ENCODE measurements at places on chromosomes 4 and X. TPM values are rescaled to one million over a fixed set of nuclear protein-coding genes. Genes with fewer than 3 reads are reported as not detected.

The KCNIP4 gene
- not detected for total RNA-seq

The COQ2 gene
- total RNA-seq: 20.3 TPM

The HELT gene
- not detected for total RNA-seq

DNA sequence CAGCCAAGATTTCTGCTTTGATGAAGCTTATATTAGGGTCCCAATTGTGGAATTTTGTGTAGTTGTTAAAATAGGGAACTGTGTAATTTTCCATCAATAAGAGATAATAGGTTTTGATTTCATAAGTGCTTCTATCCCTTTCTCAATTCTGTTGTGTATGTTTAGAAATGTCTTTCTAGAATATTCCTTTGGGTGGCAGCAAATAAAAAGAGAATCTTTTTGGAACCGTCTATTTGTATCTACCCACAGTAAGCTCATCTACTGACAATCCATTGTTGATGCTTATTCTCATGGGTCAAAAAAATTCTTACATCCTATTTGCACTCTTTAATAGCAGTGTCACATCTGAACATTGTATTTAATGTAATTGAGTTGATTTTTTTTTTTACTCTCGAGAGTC, 61.7 kb downstream of the TMA16 start:
- H3K36me3 ChIP-seq: no peaks in the 10 kb centered on the region
- H3K27me3 ChIP-seq: no peaks in the 10 kb centered on the region
- H3K4me3 ChIP-seq: no peak overlapping the region
- no peak overlapping the region for H3K27ac ChIP-seq
- DNase-seq: no peak

GRCh38 chr4:82889287-82889686, 1.7 kb downstream of the SEC31A start:
- peak overlapping the region; percentile 96 for H3K4me3 ChIP-seq
- H3K27ac ChIP-seq: no peak overlapping the region
- H3K4me1 ChIP-seq: peaks cover 50% of the 10 kb centered on the region
- H3K27me3 ChIP-seq: no peaks in the 10 kb centered on the region
- no peak for DNase-seq

DNA sequence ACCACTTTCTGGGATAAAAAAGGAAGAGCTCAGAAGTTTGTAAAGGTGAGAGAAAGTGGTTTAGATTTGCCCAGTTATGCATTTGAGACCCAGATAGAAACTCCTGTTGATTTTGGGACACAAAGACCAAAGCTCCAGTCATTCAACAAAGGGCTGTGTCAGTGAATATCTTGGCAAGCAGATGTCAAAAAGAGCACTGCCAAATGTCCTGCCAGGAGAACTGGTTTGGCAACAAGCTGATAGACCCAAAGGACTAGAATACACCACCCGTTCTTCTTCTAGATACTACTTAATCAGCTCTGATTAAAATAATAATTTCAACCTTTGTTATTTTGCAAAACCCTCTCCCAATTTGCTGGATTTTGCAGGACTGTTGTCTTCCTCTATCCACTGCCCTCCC, 121.4 kb downstream of the NHS start:
- H3K36me3 ChIP-seq: no peaks in the 10 kb centered on the region
- no peak overlapping the region for H3K4me3 ChIP-seq
- no peaks in the 10 kb centered on the region for H3K4me1 ChIP-seq
- H3K27me3 ChIP-seq: peaks cover 7% of the 10 kb centered on the region

GRCh38 chr4:186698525-186698924, 25.1 kb downstream of the FAT1 start:
- no peaks in the 10 kb centered on the region for H3K4me1 ChIP-seq
- no peak for DNase-seq
- H3K27ac ChIP-seq: no peak overlapping the region
- H3K36me3 ChIP-seq: no peaks in the 10 kb centered on the region
- H3K4me3 ChIP-seq: no peak overlapping the region

GRCh38 chr4:73653695-73654106, 33.5 kb upstream of the RASSF6 start:
- no peaks in the 10 kb centered on the region for H3K36me3 ChIP-seq
- no peak overlapping the region for H3K27ac ChIP-seq

- H3K27me3 ChIP-seq: no peaks in the 10 kb centered on the region
- no peak overlapping the region for H3K27ac ChIP-seq
- no peak overlapping the region for H3K4me3 ChIP-seq
- no peak for DNase-seq
Measured at GRCh38 chrX:113947548-113947947, 636.3 kb upstream of the HTR2C start.

GRCh38 chr4:176758731-176759130, 34.0 kb downstream of the VEGFC start:
- no peak overlapping the region for H3K27ac ChIP-seq
- no peaks in the 10 kb centered on the region for H3K27me3 ChIP-seq
- H3K4me3 ChIP-seq: no peak overlapping the region

DNA sequence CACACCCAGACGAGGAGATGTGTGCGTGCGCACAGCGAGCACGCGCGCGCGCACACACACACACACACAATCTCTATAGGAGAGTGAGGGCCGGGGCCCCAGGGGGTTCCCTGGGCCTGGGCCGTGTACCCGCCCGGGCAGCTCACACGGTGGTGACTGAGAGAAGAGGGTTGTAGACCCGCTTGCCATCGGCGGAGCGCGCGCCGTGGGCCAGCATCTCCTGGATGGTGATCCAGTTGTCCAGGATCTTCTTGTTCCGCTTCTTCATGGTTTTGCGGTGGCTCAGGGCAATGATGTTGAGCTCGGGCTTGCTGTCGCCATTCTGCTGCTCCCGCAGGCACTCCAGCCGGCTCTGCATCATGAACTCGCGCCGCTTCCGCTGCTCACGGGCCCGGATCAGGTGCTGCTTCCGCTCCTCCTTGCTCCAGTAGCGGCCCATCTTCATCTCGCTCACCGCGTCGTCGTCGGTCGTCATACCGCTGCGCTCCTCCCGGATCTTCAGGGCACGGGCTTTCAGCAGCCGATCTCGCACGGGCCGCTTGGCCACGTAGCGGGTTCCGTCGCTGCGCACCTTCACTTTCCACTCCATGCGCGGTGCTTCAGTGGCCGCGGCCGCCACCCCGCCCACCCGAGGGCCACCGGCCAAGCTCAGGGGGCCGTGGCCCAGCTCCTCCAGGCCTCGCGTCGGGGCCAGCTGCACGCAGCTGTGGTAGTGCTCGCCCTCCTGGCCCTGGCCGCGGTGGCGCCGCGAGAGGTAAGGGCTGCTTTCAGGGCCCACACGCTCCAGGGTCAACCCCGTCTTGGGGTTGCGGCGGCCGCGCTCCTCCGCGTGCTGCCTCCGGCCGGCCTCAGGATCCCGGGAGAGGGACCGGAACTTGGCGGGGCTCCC, 9.0 kb downstream of the SSR4 start:
- no peak for DNase-seq
- H3K27me3 ChIP-seq: no peaks in the 10 kb centered on the region
- no peak overlapping the region for H3K27ac ChIP-seq
- no peak overlapping the region for H3K4me3 ChIP-seq

- H3K27me3 ChIP-seq: no peaks in the 10 kb centered on the region
- peaks cover 27% of the 10 kb centered on the region for H3K4me1 ChIP-seq
- no peak for DNase-seq
- peaks cover 24% of the 10 kb centered on the region for H3K36me3 ChIP-seq
- no peak overlapping the region for H3K27ac ChIP-seq
- no peak overlapping the region for H3K4me3 ChIP-seq
Measured at GRCh38 chr4:148116969-148117368, 325.2 kb downstream of the NR3C2 start.

- no peaks in the 10 kb centered on the region for H3K36me3 ChIP-seq
- H3K27me3 ChIP-seq: no peaks in the 10 kb centered on the region
- H3K4me3 ChIP-seq: no peak overlapping the region
- no peaks in the 10 kb centered on the region for H3K4me1 ChIP-seq
- no peak overlapping the region for H3K27ac ChIP-seq
Measured at GRCh38 chr4:2253160-2254084, 8.5 kb downstream of the MXD4 start.

GRCh38 chr4:87011340-87012034, 76.7 kb downstream of the AFF1 start:
- H3K4me1 ChIP-seq: peaks cover 73% of the 10 kb centered on the region
- H3K4me3 ChIP-seq: no peak overlapping the region
- H3K27me3 ChIP-seq: no peaks in the 10 kb centered on the region

Data from activated CD8-positive, alpha-beta T cell treated with anti-CD3 and anti-CD28 coated beads for 36 hours (primary cell).